ENCODE measurements at places on chromosomes 5 and 9.

- no peak for DNase-seq
Observed at GRCh38 chr5:141490271-141490670, 1.4 kb downstream of the PCDHGC5 start.

- no peak for DNase-seq
Observed at GRCh38 chr5:173699966-173700365, 83.5 kb upstream of the BOD1 start.

DNA sequence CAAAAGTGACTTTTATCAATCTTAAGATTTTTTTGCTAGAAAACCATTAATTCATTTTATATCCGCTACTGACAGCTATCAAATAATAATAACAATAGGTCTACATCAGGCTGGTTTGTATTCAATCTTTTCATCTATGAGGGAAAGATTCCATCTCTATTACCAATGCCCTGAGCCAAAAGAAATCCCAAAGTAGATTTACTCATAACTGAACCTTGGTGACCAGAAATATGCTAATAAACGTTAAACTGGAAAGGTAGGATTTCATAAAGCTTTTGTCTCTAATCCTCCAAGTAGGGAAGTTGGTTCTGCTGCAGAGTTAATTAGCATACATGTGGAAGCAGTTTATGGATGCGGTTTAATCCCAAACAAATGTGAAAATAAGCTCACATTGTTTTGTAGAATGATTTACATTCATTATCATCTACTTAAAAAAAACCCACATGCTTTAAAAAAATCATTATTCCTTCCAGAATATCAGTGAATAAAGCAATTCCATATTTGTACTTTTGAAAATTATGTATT lies 715.5 kb downstream of the CETN3 start:
- no peak for DNase-seq

DNA sequence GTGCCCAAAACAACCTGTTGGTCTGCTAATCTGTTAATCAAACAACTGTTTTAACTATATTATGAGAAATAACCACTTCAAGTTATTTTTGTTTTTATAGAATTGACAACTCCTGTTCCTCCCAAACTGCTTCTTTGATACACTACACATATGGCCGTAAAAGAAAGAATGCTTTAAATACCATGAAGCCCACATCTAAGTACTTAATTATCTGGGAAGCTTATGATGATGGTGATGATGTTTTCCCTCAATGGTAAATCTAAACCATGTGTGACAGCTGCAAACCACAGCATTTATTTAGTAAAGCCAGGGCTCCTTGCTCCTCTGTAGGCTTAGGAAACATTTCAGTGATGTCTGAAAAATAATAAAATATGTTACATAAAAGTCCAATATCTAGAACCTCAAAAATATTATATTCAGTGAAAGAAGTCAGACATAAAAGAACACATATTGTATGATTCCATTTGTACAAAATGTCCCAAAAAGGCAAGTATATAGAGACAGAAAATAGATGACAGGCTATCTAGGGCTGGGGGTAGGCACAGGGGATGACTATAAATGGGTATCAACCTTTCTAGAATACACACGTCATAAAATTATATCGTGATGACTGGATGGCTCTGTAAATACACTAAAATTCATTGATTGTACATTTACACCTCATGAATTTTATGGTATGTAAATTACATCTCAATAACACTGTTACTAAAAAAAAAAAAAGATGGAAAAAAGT lies 154.1 kb downstream of the EFNA5 start:
- DNase-seq, result no peak

- no peak for DNase-seq
Observed at GRCh38 chr9:106622164-106622487, 240.8 kb upstream of the ZNF462 start.

- no peak for DNase-seq
Observed at GRCh38 chr5:23571059-23571458, 63.6 kb downstream of the PRDM9 start.

DNA sequence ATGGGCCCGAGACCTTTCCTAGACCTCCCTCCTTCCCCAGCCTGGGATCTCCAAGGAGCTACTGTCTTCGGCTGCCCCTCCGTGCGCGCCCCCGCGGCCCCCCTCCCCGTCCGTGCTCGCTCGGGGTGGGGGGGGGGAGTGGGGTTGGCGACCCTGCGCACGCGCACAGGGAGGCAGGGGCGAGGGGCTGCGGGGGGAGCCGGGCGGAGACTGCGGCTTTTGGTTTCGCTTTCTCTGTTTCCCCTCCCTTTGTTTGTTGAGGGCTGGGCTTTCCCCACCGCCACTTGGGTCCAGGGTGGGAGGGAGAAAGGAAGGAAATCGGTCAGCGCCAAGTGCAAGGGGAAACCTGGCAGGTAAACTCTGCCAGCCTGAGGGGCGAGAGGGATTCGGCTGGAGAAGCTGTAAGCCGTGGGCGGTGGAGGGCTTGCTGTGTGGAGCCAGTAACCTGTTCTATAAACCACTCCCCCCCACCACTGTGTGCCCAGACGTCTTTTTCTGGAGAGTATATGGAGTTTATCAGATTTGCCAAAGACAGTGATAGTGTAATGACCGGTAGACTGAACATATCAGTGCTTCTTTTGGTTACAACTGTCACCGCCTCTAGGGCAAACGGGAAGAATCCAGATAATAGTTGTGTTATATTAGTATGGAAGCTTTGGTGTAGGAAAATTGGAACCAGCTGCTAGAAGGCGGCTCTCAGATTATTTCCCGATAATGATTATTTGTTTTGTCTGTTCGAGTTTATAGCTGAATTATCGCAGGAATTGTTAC lies 684 bp downstream of the DNAJA1 start:
- DNase-seq, result peak; percentile 84

- no peak for DNase-seq
Observed at GRCh38 chr5:178630475-178630930, 3.7 kb upstream of the CLK4 start.

GRCh38 chr9:28774433-28775235 lies 1201.4 kb upstream of the C9orf72 start:
- DNase-seq, result peak; percentile 53

GRCh38 chr5:100623719-100624118 lies 88.5 kb downstream of the FAM174A start:
- DNase-seq, result peak; percentile 14

GRCh38 chr5:176927562-176927961 lies 28.4 kb upstream of the HK3 start:
- DNase-seq, result no peak

DNA sequence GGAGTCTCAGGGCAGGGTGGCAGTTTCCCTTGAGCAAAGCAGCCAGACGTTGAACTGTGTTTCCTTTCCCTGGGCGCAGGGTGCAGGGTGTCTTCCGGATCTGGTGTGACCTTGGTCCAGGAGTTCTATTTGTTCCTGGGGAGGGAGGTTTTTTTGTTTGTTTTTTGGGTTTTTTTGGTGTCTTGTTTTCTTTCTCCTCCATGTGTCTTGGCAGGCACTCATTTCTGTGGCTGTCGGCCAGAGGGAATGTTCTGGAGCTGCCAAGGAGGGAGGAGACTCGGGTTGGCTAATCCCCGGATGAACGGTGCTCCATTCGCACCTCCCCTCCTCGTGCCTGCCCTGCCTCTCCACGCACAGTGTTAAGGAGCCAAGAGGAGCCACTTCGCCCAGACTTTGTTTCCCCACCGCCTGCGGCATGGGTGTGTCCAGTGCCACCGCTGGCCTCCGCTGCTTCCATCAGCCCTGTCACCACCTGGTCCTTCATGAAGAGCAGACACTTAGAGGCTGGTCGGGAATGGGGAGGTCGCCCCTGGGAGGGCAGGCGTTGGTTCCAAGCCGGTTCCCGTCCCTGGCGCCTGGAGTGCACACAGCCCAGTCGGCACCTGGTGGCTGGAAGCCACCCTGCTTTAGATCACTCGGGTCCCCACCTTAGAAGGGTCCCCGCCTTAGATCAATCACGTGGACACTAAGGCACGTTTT lies 3.5 kb upstream of the PHYHD1 start:
- DNase-seq, result no peak

GRCh38 chr9:76101075-76101474 lies 210.6 kb downstream of the PCSK5 start:
- DNase-seq, result no peak

- DNase-seq, result no peak
Observed at GRCh38 chr9:81497091-81497490, 192.3 kb downstream of the TLE1 start.

DNA sequence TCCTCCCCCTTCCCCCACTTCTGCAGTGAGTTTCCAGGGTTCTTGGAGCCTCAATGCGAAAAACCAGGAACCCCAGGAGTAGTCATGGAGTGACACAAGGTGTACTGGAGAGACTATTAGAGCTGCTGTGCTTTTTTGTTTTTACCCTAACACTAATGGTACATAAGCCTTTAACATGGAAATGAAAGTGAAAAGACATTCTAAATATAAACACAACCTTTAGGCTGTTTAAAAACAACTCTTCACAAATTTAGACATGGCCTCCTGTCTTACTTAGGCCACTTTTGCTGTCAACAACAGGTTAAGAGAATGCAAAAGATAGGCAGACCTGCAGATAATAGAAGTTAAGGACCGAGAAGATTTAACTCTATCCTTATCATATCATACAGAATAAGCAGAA lies 232.2 kb downstream of the DENND1A start:
- DNase-seq, result no peak

DNA sequence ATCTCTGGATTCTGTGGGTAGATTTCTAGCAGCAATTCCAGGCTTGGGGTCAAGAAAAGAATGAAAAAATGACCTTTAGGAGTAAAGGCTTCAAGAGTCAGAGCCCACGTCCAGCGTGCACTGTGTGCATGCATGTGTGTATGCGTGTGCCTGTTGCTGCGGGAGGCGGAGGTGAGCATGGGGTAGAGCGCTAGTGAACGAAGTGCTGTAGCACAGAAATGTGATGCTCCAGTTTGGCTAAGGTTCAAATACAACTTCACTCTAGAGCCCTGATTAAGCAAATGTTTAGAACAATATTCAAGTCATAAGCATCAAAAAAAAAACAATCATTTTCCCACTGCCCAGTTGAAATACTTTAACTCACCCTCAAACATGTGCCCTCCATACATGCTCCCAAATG lies 403.9 kb downstream of the ZNF608 start:
- DNase-seq, result no peak

DNA sequence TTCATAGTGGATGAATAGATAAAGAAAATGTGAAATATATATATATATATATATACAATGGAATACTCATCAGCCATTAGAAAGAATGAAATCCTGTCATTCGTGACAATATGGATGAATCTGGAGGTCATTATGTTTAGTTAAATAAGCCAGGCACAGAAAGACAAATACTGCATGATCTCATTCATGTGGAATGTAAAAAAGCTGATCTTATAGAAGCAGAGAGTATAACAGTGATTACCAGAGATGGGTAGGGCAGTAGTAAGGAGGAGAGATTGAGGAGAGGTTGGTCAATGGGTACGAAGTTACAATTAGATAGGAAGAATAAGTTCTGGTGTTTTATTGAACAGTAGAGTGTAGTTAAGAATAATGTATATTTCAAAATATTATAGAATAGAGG lies 19.7 kb upstream of the PCDHAC2 start:
- peak; percentile 10 for DNase-seq

DNA sequence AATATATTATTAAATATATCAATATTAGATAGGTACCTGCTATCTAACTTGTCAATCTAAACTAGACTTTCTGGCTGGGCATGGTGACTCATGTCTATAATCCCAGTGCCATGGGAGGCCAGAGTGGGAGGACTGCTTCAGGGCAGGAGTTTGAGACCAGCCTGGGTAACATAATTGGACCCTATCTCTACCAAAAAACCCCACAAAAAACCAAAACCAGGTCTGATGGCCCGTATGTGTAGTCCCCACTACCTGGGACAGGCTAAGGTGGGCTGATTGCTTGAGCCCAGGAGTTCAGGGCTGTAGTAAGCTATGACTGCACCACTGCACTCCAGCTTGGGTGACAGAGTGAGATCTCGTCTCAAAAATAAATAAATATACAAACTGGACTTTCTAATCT lies 55.0 kb downstream of the PJA2 start:
- DNase-seq, result no peak

DNA sequence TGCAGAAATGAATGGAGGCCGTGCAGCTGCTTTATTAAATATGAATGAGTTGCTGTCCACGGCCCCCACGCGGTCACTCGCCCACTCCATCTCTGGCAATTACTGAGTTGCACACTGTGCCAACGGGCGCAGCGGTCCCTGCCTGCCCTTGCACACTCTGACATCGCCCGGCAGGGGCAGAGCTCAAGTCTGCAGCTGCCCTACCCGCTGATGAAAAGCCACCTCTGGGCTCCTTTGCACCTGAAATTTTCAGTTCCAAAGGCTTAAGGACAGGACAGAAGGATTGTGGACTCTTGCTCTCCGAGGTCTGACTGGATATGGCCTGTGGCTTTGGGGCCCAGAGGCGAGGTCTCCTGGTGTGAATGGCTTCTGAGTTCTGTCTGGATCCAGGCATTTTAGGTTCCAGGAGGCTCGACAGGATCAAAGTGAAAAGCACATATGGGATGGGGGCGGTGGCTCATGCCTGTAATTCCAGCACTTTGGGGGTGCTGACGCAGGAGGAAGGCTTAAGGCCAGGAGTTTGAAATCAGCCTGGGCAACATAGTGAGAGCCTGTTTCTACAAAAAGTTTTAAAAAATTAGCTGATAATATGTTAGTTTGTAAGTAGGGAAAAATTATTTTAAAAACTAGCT lies 201.8 kb downstream of the PAX5 start:
- DNase-seq, result no peak

- DNase-seq, result no peak
Observed at GRCh38 chr5:114391321-114391720, 29.5 kb downstream of the KCNN2 start.

GRCh38 chr5:95996904-95997723 lies 35.5 kb upstream of the ELL2 start:
- peak; percentile 77 for DNase-seq

DNA sequence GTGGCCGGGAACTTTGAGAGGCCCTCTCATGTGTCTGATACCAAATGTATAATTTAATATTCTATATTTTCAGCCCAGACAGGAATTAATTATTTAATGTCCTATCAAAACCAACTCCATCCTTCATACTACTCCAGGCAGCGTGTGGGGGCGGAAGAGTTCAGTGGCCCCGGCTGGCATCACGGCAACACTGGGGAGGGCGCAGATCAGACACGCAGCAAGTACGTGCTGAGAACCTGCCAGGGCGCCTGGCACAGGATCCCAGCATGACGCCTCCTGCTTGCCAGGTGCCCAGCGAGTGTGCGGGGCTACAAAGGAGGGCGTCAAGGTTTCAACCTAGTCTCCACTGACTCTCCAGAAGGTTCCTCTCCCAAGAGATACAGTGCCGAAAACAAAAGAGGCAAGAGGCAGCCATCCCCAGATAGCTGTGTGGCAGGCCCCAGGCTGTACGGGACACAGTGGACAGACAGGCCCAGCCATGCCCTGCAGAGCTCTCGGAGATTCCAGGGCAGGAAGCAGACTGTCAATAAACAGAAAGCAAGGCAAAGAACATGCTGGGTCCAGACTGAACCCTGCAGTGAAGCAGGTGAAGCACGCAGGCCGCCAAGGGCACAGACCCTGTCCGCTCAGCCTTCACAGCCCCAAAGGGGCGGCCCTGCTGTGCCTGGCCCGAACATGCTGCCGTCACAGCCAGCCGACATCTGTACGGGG lies 110.3 kb downstream of the VAV2 start:
- DNase-seq, result no peak

DNA sequence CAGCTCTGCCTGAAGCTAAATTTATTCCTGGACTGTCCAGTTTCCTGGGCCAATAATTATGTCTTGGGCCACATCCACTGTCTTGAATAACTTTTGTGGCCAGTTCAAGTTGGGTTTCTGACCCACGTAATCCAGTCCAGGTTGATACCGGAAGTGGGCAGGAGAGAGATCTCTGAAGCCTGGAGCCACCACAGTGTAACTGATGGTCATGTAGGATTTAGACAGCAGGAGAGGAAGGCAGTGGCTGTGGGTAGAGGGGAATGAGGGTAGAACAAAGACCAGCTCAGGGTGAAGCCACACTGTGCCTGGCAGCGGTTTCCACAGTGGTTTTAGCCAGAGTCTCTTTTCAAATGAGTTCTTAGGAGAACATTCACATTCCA lies 30.2 kb downstream of the SH3PXD2B start:
- DNase-seq, result no peak
